ENCODE measurements at places on chromosomes 1 and 21.

GRCh38 chr21:42102076-42102475 is 31.0 kb downstream of the UMODL1 start:
- no peaks in the 10 kb centered on the region for H3K36me3 ChIP-seq
- H3K4me1 ChIP-seq, result peaks cover 3% of the 10 kb centered on the region
- peaks cover 14% of the 10 kb centered on the region for H3K27me3 ChIP-seq
- no peak overlapping the region for H3K27ac ChIP-seq
- H3K4me3 ChIP-seq, result no peak overlapping the region
- no peak for DNase-seq

DNA sequence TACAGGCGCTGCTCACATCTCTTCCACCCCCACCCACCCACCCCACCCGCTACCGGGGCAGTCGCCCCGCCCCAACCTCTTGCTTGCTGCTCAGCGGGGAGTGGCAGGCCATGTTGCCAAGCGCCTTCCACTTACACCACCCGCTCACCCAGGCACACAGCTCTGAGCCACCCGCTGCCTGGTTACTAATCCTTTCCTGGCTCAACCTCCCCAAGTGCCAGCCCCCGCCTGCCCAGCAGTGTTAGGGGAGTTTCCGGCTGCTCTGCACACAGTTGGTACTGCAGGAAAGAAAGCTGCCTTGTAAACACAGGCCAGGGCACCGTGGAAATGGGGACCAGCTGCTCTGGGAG is 56.2 kb downstream of the LACTBL1 start:
- no peak for DNase-seq
- H3K4me3 ChIP-seq, result no peak overlapping the region
- H3K4me1 ChIP-seq, result no peaks in the 10 kb centered on the region
- no peaks in the 10 kb centered on the region for H3K36me3 ChIP-seq

DNA sequence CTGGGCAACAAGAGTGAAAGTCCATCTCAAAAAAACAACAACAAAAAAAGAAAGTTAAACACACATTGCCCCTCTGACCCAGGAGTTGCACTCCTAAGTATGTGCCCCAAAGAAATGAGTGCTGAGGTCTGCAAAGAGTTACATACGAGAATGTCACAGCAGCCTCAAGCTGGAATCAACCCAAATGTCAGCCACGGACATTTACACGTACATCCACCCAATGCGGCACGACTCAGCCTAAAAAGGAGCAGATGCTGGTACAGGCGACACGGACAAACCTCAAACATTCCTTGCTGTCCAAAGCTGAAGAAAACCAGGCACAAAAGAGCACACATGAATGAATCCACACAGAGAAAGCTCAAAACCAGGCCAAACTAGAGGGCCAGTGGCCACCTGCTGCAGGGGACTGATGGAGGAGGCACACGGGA is 46.8 kb upstream of the ECE1 start:
- H3K36me3 ChIP-seq, result peaks cover 6% of the 10 kb centered on the region
- H3K4me3 ChIP-seq, result peak overlapping the region; percentile 44
- no peak for DNase-seq
- H3K4me1 ChIP-seq, result peaks cover 72% of the 10 kb centered on the region

DNA sequence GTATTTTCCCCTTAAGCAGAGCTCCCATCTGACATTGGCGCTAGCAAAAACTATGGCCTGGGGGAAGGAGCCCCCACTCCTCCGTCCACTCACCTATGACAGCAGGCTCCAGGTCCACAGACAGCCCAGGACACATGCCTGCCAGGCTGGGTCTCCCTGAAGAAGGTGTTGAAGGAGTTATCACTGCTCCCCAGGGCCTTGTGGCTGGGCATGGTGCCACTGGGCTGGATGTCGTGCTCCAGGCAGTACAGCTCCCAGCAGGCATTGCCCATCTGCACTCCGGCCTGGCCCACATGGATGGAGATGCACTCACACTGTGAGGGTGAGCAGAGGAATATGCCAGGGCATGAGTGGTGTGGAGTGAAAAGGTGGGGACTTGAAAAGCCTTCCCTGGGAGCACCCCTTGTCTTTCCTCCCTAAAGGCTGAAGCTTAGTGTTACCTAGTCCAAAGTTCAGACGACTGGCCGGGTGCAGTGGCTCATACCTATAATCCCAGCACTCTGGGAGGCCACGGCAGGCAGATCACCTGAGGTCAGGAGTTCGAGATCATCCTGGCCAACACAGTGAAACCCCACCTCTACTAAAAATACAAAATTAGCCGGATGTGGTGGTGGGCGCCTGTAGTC is 30.0 kb downstream of the RABIF start:
- no peak overlapping the region for H3K27ac ChIP-seq
- DNase-seq, result no peak
- H3K27me3 ChIP-seq, result peaks cover 8% of the 10 kb centered on the region
- H3K4me3 ChIP-seq, result no peak overlapping the region

DNA sequence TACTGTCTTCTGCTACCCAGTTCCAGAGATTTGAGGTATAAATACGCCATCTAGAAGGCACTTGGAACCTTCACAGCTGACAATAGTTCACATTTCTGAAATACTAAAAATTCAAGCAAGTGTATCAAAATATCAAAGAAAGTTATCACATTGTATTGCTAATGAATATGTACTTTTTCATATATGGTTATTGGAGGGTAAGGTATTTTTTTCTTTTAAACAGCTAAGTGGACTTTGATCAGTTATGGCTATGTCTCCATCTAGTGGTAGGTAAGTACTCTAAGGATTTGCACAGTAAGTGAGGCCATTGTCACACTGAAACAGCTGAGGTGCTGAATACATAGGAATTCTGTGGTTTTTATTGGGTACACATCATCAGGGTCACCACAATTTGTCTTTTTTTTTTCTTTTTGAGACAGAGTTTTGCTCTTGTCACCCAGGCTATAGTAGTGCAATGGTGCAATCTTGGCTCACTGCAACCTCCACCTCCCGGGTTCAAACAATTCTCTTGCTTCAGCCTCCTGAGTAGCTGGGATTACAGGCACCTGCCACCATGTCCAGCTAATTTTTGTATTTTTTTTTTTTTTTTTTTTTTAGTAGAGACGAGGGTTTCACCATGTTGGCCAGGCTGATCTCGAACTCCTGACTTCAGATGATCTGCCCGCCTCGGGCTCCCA is 49.1 kb upstream of the CR2 start:
- no peak overlapping the region for H3K27ac ChIP-seq
- peaks cover 16% of the 10 kb centered on the region for H3K4me1 ChIP-seq
- H3K36me3 ChIP-seq, result no peaks in the 10 kb centered on the region
- no peak overlapping the region for H3K4me3 ChIP-seq
- H3K27me3 ChIP-seq, result no peaks in the 10 kb centered on the region

Measured in memory B cell (primary cell).